DMS53 (cell line): ENCODE measurements at places on chromosomes 7 and 10.

DNA sequence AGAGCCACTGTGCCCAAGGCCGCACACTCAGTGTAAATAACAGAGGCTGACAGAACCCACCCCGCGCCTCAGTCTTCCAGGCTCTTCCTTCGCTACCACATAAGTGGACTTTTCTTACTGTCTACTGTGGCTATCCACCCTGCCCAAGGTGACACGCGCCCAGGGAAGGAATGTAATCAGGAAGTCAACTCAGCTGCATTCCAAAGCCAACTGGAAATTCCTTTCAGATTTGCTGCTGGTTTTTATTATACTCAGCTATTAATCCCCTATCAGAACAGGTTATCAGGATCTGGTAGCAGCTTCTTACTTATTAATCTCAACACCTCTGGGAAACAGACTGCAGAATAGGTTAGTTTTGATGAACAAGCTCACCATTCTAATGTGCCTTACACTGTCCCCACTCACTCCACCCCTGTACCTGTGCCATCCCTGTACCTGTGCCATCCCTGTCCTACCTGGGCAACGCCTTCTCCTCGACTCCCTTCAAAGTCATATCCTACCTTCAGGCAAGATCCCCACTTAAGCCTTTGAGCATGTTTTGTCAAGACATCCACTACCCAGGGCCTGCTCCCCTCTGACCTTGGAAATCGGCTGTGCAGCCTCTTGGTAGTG is 90.7 kb downstream of the NHLRC2 start:
- DNase-seq: peak; percentile 11

DNA sequence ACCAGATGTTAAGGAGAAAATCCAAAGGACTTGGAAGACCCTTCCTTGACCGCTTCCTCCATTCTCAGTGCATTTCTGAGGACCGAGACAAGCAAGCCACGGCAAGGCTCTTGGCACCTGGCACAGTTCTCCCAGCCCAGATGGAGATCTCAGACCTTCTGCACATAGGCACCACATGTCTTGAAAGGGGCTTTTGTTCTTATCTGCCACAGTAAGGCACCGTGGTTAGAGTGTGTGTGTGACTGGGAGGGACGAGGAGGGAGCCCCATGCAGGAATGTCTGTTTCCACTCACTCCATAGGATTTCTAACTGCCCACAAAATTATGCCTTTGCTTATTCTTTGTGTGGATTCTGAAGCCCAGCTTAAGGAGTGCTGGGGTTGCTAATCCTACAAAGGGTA is 10.3 kb upstream of the WDR86 start:
- DNase-seq: no peak

- no peak for DNase-seq
Measured at GRCh38 chr10:75919913-75920312, 488.5 kb downstream of the LRMDA start.

DNA sequence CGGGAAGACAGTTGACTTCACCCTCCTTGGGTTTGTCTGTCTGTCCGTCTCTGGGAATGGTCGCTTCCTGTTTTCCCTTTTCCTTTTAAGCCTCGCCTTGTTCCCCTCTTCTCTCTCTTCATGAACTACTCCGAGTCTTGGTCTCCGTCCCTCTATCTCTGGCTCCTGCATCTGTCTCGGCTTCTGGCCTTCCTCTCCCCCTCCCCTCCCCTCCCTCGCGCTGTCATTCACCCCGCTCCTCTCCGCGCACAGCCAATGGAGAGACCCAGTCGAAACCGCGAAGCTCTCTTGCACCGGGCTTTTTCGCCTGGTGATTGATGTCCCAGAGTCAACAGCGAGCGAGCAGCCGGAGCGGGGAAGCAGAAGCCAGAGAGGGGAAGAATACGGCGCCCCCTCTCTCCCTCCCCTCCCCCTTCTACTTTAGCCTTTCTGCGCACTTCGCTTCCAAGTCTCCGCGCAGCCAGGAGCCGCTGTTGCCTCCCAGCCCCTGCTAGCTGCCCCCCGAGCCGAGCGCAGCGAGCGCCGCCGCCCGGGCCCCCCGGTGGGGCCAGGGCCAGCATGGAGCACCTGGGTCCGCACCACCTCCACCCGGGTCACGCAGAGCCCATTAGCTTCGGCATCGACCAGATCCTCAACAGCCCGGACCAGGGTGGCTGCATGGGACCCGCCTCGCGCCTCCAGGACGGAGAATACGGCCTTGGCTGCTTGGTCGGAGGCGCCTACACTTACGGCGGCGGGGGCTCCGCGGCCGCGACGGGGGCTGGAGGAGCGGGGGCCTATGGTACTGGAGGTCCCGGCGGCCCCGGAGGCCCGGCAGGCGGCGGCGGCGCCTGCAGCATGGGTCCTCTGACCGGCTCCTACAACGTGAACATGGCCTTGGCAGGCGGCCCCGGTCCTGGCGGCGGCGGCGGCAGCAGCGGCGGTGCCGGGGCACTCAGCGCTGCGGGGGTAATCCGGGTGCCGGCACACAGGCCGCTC is at the start of gene TLX1:
TLX1 (plus strand) TSS at position 317 of the 978 bp plus-strand sequence; CDS start at position 559, 242 bp downstream.
- DNase-seq: peak; percentile 72

- peak; percentile 58 for DNase-seq
Measured at GRCh38 chr7:66307591-66308215, 102.6 kb downstream of the TPST1 start.

GRCh38 chr10:101708870-101709269 is 13.9 kb upstream of the FBXW4 start:
- DNase-seq: no peak

- no peak for DNase-seq
Measured at GRCh38 chr7:79454361-79454960, 994 bp upstream of the MAGI2 start.

DNA sequence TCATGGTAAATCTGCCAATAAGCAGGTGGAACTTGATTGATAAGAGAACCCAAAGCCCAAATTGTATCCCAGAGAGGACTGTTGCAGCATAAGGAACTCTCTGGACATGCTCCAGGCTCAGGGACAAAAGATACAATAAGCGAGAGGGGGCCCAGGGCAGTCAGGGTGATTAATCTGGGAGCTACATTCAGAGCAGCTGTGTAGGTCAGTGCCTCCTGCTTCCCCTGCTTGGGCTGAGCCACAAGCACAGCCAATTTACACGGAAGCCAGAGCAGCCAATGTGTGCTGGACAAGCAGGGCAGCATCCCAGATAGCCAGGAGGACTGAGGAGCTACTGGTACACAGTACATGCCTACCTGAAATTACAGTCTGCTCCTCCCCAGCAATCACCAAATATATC is 24.2 kb downstream of the MYPN start:
- DNase-seq: no peak

GRCh38 chr10:3811291-3811870 is 26.4 kb upstream of the KLF6 start:
- DNase-seq: peak; percentile 60

DNA sequence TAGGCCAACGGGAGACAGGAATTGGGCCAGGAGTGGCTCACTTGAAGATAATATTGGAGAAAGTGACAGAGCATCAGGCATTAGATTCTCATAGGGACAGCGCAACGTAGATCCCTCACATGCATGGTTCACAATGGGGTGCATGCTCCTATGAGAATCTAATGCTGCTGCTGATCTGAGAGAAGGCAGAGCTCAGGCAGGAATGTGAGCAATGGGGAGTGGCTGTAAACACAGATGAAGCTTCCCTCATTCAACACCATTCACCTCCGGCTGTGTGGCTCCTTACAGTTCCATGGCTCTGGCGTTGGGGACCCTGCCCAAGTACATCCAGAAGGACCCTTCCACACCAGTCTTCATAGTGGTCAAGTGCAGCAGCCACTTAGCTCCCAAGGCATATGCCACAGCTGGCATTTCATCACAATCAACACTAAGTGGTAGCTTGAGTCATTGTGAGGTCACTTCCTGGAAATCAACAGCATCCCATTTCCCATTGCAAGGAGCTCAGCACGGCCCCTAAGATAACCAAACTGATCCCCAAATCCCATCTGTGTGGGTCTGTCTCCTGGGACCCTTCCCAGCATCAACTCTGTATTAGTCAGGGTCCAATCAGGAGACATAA is 174.5 kb downstream of the TPST1 start:
- peak; percentile 15 for DNase-seq

DNA sequence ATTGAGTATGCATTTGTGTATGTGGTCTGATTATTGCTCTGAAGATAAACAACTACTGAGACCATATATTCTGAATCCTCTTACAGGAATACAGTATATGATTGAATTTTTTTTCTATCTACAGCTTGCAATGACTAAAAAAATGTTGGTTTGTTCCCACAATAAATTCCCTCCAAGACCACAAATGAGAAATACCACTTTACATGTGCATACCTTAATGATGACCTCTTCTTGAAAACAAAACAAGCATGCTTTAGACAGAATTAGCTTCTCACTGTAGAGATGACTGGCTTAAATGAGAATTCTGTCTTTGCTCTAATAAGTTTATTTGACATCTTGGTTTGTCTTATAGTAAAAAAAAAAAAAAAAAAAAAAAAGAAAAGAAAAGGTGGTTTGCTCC is 241.5 kb downstream of the PCDH15 start:
- DNase-seq: no peak

- no peak for DNase-seq
Measured at GRCh38 chr7:154183946-154184345, 131.7 kb downstream of the DPP6 start.

- DNase-seq: no peak
Measured at GRCh38 chr7:99451936-99452335, 13.2 kb downstream of the CPSF4 start.

DNA sequence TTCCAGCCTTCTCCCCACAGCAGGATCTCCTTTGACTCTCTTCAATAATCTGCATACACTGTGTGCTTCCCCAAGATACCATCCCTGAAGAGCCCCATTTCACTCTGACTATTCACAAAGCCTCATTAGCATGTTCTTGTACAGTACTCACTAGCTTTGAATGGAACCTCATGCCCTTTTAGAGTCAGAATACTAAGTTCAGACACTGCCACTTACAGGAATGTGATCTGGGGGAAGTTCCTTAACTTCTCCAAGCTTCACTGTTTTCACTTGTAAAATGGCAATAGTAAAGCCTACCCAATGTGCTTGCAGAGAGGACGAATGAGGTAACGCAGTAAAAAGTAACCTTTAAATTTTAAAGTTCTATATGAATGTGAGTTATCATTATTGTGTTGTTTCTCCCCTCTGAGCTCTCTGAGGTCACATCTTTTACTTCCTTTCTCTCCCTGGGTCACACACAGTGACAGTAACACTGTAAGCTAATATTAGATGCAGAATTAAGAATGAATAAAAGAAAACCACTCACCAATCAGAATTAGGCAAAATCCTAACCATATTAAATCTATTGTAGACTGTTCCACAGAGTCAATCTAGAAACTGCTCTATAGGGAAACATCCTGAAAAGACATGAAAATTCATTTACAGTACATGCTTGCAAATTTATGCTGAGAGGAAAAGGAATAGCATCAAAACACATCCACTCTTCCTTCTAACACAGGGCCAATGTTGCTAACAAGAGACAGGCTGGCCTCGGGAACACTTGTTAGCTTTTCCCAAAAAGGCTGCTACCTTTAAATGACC is 64.2 kb upstream of the IL6 start:
- DNase-seq: no peak
